ENCODE measurements at places on chromosomes 7 and 10.

DNA sequence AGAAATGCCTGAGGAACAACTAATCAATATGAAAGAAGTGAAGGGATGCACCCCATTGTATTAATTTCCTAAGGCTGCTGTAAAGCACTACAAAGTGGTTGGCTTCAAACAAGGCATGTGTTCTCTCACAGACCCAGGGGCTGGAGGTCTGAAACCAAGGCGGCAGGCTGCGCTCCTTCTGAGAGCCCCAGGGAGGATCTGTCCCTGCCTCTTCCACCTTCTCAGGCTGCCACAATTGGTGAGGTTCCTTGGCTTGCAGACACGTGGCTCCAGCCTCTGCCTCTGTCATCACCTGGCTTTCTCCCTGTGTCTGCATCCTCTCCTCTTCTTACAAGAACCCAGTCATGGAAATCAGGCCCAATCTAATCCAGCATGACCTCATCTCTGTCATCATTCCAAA is 110.1 kb downstream of the TNS3 start:
- DNase-seq: no peak

GRCh38 chr7:91784469-91784868 is 96.0 kb downstream of the MTERF1 start:
- peak; percentile 69 for DNase-seq

GRCh38 chr7:72447465-72448204 is 35.5 kb upstream of the CALN1 start:
- no peak for DNase-seq

GRCh38 chr10:76469675-76470074 is 1038.3 kb downstream of the LRMDA start:
- no peak for DNase-seq

DNA sequence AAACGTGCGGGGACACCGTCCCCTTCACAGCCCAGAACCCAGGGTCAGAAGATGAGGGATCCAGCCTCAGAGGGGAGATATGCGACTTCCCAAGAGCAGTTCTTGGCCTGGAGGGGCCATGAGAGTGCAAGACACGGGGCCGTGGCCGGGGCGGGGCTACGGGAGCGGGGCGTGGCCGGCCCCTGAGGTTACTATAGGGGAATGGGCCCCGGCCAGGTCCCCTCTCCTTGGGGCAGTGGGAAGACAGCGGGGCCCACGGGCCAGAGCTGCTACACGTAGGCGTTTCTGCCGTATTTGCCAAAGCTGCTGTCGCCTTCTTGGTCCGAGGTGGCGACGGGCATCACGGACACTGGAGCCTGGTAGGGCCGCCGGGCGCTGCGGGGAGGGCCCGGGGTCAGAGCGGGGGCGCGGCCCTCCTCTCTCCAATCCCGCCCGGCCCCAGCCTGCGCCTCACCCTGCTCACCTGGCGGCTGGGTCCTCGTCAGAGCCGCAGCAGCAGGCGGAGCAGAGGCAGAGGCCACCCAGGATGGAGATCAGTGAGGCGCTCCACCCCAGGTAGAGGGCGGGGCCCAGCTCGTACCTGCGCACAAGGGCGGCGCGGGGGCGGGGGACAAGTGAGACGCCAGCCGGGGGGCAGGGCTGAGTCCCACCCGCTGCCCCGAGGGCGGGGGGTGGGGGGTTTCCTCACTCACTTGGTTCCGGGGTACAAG is 5.3 kb downstream of the CLDN15 start:
- DNase-seq: no peak

- peak; percentile 97 for DNase-seq
These were observed 93.6 kb upstream of the COL1A2 start for GRCh38 chr7:94301024-94301586.

GRCh38 chr10:50527442-50528043 is 96.2 kb downstream of the SGMS1 start:
- DNase-seq: no peak

DNA sequence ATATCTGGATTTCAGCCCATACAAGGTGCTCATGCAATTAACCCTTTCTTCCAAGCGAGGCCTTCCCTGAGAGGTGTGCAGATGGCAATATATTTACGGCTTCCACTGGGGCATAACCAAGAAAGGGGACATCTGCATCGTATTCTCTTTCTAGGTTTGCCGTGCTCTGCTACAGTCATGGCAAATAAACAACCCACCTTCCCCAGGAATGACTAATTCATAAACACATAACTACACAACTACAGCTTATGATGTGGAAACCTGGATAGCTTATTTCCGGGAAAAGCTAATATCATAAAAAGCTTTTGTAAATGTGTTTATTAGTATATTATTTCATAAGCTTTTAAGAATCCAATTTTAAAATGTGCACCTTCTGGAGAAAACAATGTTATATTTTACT is 120.0 kb downstream of the CAMK1D start:
- DNase-seq: no peak
